ENCODE measurements at places on chromosomes 6 and 20. TPM values are rescaled to one million over a fixed set of nuclear protein-coding genes. Genes with fewer than 3 reads are reported as not detected.

CFAP206 gene
- total RNA-seq = 2.9 TPM

POPDC3 gene
- total RNA-seq = 14.8 TPM

PPIL1 gene
- 19.0 TPM for total RNA-seq

DNA sequence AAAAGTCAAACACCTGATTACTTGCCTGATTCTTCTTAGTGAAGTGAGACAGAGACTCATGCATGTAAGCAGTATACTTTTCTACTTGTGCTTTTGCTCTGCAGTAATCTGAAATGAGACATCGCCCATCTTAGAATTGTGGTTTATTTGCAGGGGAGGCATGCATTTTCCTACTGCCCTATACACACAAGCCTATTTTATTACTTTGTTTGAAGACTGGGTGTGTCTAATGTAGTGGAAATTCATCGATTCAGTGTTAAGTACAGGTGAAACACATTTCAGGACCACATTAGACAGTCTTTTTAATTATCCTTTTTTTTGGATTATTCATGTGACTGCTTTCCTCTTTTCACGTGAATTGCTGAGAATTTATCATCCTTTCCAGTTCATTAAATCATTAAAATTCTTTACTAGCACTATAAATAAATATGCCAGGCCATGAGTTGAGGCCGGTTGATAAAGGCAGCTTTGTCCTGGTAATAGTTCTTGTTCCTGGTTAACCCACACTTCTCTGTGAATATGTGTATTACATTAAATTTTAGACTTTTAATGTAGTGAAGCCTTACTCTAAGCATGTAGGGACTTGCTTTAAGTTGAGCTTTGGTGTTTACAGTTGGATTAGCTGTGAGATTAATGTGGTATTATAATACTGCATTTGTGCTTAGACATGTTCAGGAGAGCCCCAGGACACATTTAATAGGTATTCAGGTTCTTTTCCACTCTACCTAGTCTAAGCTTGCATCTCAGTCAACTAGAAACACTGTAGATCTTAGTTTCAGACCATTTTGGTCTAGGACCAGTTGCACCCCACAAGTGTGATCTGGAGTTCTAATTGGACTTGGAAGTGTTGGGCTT is 10.8 kb upstream of the BTBD3 start:
- DNase-seq = no peak
- H3K4me1 ChIP-seq = peaks cover 8% of the 10 kb centered on the region
- H3K27ac ChIP-seq = no peak overlapping the region
- H3K4me3 ChIP-seq = no peak overlapping the region
- no peaks in the 10 kb centered on the region for H3K36me3 ChIP-seq

DNA sequence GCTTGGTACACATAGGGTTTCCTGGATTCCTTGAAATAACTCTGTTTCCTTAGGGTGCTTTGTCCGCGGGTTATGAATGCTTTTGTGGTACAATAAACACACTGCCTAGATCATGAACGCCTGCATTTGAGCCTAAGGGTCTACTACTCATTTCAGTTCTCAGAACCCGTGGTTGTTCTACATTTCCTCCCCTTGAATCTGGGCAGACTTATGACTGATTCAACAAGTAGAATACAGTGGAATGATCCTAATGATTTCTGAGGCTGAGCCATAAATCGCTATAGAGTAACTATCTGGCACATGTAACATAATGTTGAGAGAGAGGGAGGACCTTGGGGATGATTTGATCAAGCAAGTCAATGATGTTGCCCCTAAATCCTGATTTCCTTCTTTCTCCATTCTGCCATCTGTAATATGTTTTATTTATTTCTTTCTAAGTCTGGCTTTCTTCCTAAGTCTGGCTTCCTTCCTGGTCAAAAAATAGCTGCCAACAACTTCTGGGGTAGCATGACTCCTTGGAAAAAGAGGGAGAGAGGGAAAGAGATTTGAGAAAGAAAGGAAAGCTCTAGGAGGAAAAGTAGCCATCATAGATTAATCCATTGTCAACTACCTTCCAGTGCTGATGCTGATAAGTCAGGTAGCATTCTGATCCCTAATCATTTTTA is 23.0 kb downstream of the ABRACL start:
- no peaks in the 10 kb centered on the region for H3K36me3 ChIP-seq
- H3K27me3 ChIP-seq = no peaks in the 10 kb centered on the region
- no peaks in the 10 kb centered on the region for H3K4me1 ChIP-seq

DNA sequence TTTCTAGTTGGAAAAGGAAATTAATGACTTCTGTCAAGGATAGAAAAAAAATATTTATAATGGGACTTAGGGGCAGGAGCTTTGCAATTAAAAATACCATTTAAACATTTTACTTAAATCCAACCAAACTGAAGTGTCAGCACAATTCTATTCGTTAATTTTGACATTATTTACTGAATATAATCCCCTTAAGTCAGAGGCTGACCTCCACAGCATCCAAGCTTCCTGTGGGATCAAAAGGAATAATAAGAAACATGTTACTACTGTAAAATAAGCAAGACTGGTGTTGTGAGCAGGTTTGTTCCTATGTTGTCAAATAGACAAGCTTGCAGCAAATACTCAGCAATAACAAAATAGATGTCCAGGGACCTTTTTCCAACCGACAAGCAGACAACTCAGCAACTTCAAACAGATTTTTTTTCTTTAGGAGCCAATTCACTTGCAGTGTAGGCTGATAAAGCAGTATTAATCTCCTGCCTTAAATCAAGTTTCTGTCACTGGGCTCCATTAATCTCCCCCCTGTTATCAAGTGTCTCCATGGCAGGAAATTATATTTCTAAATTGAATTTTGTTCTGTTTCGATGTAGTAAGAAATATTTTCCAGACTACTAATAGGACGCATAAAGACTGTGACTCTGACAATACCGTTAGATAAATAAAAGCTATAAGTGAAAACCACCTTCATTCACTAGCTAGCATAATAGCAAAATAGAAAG is 157.4 kb downstream of the HACE1 start:
- no peak overlapping the region for H3K4me3 ChIP-seq
- DNase-seq = no peak
- no peak overlapping the region for H3K27ac ChIP-seq
- H3K36me3 ChIP-seq = no peaks in the 10 kb centered on the region

GRCh38 chr6:63517221-63517620 is 55.1 kb upstream of the LOC128125822 start:
- no peak overlapping the region for H3K27ac ChIP-seq
- H3K4me1 ChIP-seq = peaks cover 25% of the 10 kb centered on the region
- no peak for DNase-seq
- H3K4me3 ChIP-seq = no peak overlapping the region

Data from PC-9 (cell line).